ENCODE measurements at places on chromosomes 5 and 9.

DNA sequence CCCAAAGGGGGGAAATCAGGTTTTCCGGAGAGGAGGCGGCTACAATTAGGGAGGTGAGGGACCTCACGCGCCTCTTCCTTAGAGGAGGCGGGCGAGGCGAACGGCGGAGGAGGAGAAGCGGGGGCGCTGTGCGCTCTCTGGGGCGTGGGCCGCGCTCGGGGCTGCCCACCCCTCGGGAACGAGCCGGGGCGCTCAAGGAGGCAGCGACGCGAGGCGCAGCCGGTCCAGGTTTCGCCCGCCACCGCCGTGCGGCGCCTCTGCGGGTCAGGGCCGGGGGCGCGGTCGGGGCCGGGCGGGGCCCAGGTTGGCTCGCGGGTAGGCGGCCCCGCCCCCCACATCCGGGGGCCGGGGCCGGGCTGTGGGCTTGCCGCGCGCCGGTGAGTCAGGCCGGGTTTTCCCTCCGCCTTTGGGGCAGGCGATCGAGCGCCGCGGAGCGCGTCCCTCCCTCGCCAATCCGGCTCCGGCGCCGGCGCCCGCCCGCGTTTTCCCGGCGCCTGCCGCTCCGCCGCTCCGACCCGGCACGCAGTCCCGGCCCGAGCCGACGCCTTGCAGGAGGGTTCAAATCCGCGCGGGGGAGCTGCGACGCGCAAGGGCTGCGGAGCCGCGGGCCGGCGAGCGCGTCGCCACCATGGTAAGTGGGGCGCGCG lies at the start of gene N4BP3:
N4BP3 (plus strand) TSS at position 392 of the 647 bp plus-strand sequence. CDS start 6,052 bp downstream, outside the sequence.
- DNase-seq = peak; percentile 36

DNA sequence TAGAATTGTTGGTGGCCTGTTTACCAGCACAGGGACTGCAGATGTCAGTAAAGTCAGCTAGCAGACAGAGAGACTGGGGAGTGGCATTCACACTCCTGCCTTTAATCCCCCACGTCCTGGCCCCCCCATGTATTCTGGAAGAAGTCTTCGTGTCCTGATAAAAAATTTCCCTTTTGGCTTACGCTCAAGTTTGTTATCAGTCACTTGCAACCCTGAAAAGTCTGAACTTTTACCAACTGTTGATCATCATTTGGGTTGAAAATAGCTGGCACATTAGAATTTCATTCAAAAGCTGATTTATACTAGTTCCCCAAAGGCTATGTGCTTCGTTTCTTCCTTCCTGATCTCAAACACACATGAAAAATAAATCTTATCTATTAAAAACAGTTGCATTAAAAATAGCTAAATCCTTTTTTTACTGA lies 5.8 kb upstream of the CRHBP start:
- no peak for DNase-seq

- peak; percentile 71 for DNase-seq
Observed at GRCh38 chr5:66306844-66307315, 162.8 kb downstream of the SREK1 start.

GRCh38 chr5:997001-997474 lies 11.6 kb upstream of the NKD2 start:
- peak; percentile 37 for DNase-seq

- no peak for DNase-seq
Observed at GRCh38 chr9:109941771-109942170, 161.8 kb downstream of the PALM2AKAP2 start.

- no peak for DNase-seq
Observed at GRCh38 chr5:72698481-72698880, 118.0 kb upstream of the TNPO1 start.

DNA sequence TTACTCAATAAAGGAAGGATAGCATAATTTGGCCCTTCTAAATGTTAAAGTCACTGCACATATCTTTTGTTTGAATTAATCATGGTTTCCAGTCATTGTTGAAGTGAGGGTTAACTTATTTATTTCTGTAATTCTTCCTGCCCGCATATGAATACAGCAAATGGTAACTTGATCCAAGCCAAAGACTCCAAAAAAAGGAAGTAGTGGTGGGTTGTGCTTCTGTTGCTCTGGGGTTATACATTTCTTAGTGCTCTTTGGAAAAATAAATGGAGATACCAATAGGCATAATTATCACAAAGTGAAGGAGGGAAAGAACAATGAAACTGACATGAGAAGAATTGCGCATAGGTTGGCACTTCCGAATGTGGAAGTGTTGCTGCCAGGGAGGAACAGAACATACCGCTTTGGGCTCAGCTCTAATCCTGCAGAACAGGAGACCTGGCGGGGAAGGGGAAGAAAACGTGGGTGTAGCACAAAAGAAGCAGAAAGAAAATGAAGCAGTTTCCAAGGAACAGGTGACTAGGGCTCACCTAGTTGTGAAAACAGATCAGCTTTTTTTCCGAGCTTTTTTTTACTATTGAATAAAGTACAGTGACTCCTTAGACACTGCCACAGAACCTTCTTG lies 69.7 kb upstream of the TAF11L2 start:
- no peak for DNase-seq

- DNase-seq = peak; percentile 99
Observed at GRCh38 chr5:78586251-78586650, 62.3 kb downstream of the LHFPL2 start.

DNA sequence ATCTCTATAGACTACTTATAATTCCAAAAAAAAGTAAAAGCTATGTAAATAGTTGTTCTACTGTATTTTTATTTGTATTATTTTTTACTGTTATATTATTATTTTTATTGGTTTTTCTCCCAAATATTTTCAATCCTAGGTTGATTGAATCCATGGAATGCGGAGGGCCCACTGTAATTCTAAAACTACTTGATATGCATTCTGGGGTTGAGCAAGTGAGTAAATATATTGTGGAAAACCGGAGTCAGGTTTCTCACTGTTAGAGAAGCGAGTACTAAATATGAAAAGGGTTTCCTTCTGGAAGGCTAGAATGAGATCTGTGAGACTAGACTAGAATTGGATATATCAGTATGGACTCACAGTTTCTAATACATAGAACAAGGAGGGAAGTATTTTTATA lies 66.5 kb downstream of the FBXW11 start:
- no peak for DNase-seq

GRCh38 chr9:76227156-76227555 lies 167.1 kb downstream of the RFK start:
- no peak for DNase-seq

- DNase-seq = no peak
Observed at GRCh38 chr9:19188771-19189170, 41.7 kb upstream of the DENND4C start.

- no peak for DNase-seq
Observed at GRCh38 chr9:71003346-71003745, 118.1 kb downstream of the TRPM3 start.

DNA sequence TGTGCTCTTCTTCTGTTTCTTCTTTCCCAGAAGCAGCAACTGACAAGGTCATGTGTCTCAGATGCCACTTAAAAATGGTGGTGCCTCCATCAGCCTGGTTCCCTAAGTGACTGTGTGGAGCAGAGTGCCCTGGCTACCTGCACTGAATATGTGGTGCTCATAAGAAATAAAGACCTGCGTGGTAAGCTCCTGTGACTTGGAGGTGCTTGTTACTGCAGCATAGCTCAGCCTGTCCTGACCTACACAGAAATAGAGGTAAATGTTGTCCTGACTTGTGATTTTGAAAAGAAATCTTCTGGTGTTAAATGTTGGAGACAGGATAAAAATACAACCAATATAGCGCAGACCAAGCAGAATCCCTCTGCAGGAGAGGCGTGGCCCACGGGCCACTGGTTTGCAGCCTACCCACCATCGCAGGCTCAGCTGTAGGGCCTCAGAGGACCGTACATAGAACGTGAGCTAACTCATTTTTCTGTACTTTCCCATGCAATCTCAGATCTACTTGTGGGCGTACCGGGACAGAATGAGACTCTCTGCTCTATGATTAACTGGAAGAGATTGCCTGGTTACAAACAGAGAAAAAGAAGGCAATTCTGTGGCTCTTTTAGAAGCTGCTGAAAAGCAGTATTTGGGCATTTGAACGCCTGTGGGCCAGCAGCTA lies 79.4 kb upstream of the UNC5A start:
- no peak for DNase-seq

- DNase-seq = no peak
Observed at GRCh38 chr5:32027093-32027716, 146.9 kb downstream of the GOLPH3 start.

GRCh38 chr9:108546215-108546614 lies 309.6 kb downstream of the ACTL7B start:
- DNase-seq = no peak

DNA sequence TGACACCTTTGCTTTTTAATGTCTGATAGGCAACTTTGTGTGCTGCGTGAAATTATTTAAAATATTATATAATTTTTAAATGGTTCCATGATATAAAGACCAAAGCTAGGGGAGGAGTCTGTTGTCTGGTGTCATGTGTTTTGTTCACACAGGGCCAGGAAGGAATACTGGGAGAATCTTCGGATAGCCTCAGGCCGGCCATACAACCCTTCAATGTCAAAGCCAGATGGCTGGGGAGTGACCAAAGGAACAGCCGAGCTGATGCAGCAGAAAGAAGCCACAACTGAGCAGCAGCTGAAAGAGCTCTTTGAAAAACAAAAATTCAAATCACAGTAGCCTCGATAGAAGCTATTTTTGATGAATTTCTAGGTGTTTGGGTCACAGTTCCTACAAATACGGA lies 19.2 kb downstream of the BHMT start:
- DNase-seq = no peak

DNA sequence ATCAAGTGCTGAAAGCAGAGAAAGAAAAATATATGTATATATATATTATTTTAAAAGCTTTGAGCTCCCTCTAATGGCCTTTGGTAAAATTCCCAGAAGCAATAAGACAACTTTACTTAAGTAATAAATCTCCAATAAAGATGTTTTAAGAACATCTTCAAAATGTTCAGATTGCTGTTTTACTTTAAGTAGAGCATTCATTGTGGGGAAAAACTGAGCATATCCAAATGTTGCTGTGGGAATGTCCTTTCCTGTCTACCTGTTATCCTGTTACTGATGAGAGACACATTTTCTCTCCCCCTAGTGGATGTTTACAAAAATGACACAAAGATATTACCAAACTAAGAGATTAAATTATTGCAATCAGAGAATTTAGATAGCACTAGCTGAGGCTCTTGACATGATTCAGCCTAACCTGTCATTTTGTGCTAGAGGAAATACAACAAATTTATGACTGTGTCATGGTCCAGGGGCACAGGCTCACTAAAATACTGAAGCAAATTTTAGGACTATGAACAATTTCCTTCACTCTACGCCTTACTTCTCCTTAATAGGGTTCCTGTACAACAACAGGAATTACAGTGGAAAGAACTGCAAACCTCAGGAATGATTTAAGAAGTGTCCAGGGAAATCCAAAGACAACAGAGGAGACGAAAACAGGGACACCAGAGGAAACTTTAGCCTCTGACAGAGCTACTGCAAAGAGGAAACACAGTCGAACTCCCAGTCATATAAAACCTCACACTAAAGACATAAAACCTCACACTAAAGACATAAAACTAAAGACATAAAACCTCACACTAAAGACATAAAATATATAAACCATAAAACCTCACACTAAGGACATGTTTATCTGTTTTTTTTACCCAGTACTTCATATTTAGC lies 24.3 kb upstream of the PRRC1 start:
- peak; percentile 61 for DNase-seq

GRCh38 chr5:41707853-41708603 lies 162.2 kb downstream of the OXCT1 start:
- peak; percentile 82 for DNase-seq

DNA sequence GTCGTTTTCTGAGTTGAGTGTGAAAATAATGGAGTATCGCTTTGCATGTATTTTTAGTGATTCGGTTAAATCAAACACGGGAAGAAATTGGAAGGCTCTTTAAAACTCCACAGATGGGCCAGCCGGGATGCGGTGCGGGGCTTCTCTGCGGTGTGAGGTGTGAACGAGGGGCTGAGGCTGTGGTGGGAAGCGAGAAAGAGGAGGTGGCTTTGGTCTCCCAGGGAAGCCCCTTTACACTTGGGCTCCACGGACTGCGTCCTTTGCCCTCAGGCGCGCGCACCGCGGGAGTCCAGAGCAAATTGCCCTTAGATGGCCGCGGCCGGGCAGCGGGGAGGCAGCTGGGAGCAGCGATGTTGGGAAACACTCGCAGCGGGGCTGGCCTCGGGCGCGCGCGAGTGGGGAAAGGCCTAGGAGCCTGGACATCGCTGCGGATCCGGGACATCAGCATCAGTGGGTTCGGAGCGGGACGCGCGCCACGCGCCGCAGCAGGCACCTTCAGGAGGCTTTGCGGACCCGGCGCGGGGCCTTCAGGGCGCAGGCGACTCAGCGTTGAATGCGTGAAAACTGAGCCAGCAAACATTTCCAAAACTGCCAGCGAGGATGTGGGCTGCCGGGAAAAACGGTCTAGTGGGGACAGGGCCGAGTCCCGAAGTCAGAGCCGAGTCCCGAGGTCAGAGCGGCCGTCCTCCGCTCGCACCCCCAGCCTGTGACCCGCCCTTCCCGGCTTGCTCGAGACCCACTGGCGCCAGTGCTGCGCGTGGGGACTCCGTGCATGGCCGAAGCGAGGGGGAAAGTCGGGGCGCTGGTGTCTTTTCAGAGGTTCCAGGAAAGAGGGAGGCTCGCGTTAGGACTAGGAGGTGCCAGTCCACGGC lies 6.5 kb downstream of the IRX1 start:
- no peak for DNase-seq

DNA sequence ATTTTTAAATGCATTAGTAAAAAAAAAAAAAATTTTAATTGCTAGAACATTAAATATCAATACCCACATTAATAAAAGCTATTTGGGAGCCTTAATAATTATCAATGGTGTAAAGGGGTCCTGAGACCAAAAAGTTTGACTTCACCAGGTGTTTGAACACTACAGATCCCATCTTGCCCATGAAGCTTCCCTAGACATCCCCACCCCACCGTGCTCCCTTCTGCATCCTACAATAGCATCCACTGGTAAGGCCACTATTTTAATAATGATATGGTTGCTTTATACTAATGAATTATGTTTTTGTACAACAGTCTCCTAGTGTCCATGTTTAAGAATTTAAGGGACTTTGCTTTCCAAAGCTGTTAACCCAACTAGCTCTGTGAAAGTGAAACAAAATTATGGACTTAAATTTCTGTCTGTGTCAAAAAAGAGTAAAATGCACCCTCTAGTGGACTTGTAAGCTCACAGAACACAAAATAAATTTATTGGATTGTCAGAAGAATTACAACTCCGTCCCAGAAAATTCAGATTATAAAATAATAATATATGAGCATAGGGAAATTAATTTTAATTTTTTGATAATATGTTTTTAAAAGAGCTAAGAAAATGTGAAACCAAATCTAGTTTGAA lies 76.0 kb downstream of the ARL15 start:
- peak; percentile 73 for DNase-seq

GRCh38 chr5:128237000-128237399 lies 153.4 kb downstream of the SLC12A2 start:
- DNase-seq = no peak
